Smooth muscle cell of the pulmonary artery (primary cell): ENCODE measurements at places on chromosomes 2 and 18. TPM values are rescaled to one million over a fixed set of nuclear protein-coding genes. Genes with fewer than 3 reads are reported as not detected.

Gene GLI2
- 8.9 and 10.0 TPM in 2 replicates for total RNA-seq

Gene BCL11A
- total RNA-seq: 0.20 and 0.59 TPM in 2 replicates

Gene TANC1
- total RNA-seq: 40.1 and 44.3 TPM in 2 replicates

Gene RGPD3
- total RNA-seq: 0.20 and 0.26 TPM in 2 replicates

Gene COL5A2
- total RNA-seq: 773 and 889 TPM in 2 replicates

Gene CHPF
- total RNA-seq: 341 and 462 TPM in 2 replicates

Gene DLX2
- 0.33 and 3.9 TPM in 2 replicates for total RNA-seq
